Stimulated activated CD8-positive, alpha-beta memory T cell treated with anti-CD3 and anti-CD28 coated beads, Interleukin-15, amount 100 ng/mL, for 24 hours (primary cell): ENCODE measurements at places on chromosomes 12 and 14.

DNA sequence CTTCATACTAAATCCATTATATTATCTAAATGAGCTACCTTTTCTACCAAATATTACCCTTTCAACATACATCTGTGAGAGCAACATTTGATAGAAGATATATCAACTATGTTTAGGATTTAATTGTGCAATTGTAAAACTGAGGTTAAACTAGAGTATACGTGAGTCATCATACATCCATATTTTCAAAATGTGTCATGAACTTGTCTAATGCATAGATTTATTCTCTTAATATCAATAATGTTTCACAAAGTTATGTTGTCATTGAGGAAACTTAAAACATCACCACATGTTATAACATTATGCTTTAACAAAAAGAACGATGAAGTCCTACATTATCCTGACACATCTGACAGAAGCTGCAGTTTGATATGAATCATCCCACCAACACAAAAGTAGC lies 645.5 kb upstream of the NOVA1 start:
- no peak for DNase-seq

- DNase-seq = no peak
Observed at GRCh38 chr12:101670007-101670671, 27.3 kb upstream of the CHPT1 start.

DNA sequence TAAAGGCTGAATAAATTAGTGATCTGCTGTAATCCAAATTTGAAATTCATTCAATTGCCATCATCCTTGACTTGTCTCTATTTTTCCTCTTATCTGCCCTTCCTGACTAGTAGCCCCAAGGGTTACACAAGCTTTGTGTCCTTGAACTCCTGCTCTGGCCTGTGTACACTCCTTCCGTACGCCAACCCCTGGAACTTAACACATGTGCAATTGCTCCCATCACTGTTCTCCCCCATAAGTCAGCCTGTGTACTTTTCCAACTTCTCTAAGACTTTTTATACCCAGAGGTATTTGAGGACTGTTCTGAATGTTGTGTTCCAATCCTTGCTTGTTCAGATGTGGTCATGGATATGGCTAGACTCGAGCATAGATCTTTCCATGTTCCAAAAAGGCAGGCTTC lies 171.1 kb upstream of the G2E3 start:
- DNase-seq = no peak

DNA sequence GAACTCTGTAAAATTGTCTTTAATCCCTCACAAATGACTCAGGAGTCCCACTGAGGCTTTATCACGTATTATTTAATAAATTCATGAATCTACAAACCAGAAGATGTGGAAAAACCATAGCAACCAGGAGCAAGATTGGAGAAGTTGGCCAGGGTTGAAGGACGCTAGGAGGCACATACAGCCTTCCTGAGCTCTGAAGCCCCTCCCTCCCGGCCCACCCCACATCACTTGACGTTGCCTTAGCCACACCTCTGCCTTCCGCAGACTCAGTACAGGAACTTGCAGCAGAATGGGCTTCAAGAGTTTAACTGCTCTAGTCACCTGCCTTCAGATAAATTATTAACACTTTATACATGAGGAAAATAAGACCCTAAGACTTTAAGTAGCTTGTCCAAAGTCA lies 33.9 kb downstream of the SLC35F4 start:
- DNase-seq = no peak

DNA sequence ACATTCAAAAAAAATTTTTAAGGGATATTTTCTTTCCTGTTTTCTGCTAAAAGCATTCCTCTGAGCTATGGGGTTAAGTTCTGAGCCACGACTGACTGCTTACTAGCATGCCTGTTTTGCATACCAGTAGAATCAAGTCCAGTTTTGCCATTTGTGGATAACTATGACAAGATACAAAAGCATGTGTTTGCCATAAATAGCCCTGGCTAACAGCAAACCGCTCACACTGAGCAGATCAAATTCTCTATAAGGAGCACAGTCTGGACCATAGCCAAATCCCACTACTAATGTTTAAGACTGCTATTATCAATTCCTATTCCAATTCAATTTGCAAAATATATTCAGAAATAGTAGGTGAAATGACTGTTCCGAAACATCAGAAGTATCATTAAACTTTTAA lies 3.2 kb downstream of the CFL2 start:
- DNase-seq = no peak

GRCh38 chr12:59624732-59625460 lies 29.1 kb downstream of the SLC16A7 start:
- DNase-seq = no peak

GRCh38 chr12:76402259-76402658 lies 54.0 kb upstream of the BBS10 start:
- no peak for DNase-seq

DNA sequence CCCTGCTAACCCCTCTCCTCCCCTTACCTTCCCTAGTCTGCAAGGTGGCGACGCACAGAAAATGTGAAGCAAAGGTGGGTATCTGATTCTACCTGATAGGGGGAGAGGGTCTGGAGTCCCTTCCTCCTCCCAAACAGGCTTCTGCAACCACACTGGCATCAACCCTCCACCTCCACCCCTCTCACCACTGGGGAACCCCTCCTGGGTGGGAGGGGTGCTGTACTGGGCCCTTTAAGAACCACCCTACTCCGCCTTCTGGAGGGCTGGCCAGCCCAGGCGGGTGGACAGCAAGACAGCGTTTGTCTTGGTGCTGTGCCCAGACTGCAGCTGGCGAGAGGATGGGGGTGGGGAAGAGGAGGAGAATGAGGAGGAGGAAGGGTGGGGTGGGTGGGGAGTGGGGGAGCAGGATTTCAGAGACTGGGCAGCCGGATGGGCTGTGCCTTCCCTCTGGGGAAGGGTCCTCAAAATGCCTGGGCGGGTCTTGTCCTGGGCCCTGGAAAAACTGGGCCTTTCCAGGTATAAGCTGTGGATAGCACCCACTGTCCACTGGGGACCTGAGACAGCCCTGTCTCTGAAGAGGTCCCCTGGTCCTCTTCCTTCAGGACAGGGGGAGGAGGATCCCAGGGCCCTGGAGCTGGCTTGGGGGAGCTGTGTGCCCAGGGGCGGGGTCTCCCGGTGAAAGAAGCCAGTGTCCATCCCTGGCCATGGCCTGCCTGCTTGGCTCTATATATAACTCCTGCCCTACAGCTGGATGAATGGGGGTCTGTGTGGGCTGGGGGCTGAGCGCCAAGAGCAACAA lies 2.8 kb downstream of the TNS2 start:
- no peak for DNase-seq
